ENCODE measurements at places on chromosomes 16 and 17. TPM values are rescaled to one million over a fixed set of nuclear protein-coding genes. Genes with fewer than 3 reads are reported as not detected.

KRT9 gene
- total RNA-seq: not detected

TLCD2 gene
- total RNA-seq: 1.5 TPM

SOST gene
- total RNA-seq: not detected

BLTP2 gene
- 135 TPM for total RNA-seq

TBC1D3H gene
- not detected for total RNA-seq

ADAD2 gene
- total RNA-seq: not detected

PRSS8 gene
- not detected for total RNA-seq

NPIPA5 gene
- under 0.01 TPM for total RNA-seq

SHBG gene
- total RNA-seq: 0.39 TPM
